ENCODE measurements at places on chromosomes 1 and 21. TPM values are rescaled to one million over a fixed set of nuclear protein-coding genes. Genes with fewer than 3 reads are reported as not detected.

DNA sequence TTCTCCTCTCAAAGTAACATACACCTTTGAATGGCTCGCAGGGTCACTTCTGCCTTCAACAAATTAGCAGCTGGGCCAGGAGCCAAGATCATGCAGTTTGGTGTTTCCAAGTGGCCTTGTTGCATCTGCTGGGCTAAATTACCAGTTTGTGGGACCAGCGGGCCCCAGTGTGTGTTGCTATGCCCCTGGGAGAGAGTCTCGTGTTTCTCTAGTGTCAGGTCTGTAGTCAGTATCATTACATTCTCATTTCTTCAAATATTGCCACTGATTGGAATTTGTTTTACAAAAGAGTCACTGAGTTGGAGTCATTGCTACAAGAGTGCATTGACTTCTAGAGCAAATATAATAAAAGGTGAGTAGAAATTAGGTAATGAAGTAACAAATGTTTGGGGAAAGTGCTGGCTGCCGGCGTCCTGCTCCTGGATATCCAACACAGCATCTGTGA, 35.5 kb downstream of the RHOU start:
- no peak for DNase-seq

GRCh38 chr1:43286115-43286514, 734 bp upstream of the C1orf210 start:
- DNase-seq, result no peak

The HENMT1 gene
- total RNA-seq, result 7.3 TPM

DNA sequence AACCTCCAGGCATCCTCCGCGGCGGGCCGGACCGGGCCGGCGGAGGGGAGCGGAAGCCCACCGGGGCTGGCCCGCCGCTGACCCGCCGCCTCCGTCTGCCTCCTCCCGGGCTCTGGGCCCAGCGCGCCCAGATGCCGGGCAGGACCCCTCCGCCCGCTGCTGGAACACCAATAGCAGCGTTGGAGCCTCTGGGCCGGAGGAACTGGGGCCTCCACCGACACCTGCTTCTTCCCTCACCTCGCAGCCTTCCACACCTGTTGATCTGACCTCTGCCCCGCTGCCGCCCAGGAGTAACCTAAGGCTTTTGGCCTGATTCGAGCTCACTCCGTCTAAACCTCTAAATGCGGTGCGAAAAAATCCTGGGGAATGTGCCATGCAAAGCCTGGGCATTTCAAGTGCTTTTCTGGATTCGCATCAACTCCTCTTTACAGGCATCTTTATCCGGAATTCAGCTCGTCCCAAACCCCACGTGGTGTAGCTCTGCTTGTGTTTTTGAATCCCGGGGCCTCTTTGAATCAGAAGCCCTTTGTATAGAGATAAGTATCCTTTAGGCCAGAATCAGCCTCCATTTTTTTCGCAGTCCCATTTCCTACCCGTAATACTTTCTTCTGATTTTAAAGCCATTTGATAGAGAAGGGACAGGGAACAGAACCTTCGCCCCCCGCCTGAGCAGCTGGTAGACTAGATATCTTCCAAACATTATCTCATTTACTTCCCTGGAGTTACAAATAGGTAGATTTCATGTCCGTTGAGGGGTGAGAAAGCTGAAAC, 680 bp upstream of the CNN3 start:
- DNase-seq, result peak; percentile 46

The OSCP1 gene
- 10.4 TPM for total RNA-seq

- DNase-seq, result no peak
Measured at GRCh38 chr21:35046880-35047229, 2.2 kb downstream of the RUNX1 start.

The ATAD3C gene
- 0.39 TPM for total RNA-seq

- no peak for DNase-seq
Measured at GRCh38 chr1:205304046-205304694, 17.4 kb downstream of the NUAK2 start.

The CLEC20A gene
- total RNA-seq, result not detected

GRCh38 chr1:153572569-153573015, 6.9 kb upstream of the S100A2 start:
- peak; percentile 42 for DNase-seq

The TMPRSS2 gene
- total RNA-seq, result 0.69 TPM

The LCK gene
- total RNA-seq, result 1.2 TPM

DNA sequence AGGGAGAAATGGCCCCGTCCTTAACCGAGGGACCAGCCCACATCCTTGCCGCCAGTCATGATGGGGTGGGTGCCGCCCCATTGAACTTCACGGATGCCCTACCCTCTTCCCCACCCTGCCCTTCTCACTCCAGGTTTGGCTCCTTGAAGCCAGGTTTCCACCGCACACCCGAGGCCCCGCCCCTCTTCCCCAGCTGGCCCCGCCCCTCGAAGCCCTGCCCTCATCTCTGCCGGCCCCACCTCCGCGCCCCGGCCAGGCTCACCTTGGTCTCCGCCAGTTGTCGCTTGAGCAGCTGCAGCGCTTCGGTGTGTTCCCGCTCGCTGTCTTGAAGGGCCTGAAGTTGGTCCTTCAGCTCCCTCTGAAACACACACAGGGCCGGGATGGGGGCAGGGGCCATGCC, 16.6 kb downstream of the TRIM62 start:
- DNase-seq, result no peak

The UBASH3A gene
- total RNA-seq, result 0.20 TPM

GRCh38 chr1:89794406-89794805, 26.4 kb upstream of the LRRC8D start:
- DNase-seq, result no peak

The UBL4B gene
- 0.20 TPM for total RNA-seq

DNA sequence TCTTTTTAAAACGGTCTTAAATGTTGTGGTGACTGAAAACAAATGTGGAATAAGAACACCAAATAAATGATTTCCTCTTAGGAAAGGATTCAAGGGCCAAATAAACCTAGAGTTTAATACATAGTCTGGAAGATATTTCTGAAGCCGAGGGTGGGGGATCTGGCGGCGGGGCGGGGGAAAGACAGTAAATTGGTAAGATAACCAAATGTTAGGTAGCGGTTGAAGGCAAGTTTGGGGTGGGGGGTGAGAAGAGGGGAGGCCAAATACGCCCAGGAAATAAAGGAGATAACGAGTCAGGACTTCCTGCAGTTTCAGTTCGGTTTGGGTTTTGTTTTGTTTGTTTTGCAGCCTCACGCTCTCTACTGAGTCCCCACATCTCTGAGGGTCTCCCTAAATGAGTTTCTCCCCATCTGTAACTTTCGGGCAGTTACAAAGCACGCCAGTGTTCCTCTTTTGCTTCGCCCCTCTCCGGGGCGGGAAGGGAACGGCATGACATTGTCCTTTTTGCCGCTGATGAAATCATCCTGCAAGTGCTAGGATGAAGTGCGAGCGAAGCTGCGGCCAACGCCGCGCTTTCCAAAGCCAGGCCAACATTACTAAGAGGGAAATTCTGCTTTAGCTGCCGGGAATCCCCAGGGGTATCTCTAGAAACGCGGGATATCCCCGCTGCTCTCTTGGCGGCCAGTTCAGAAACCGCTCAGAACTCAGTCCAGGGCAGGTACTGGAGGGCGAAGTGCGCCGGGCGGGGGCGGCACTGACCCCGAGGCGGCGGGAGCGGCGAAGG, 844 bp downstream of the NIBAN1 start:
- DNase-seq, result peak; percentile 37

DNA sequence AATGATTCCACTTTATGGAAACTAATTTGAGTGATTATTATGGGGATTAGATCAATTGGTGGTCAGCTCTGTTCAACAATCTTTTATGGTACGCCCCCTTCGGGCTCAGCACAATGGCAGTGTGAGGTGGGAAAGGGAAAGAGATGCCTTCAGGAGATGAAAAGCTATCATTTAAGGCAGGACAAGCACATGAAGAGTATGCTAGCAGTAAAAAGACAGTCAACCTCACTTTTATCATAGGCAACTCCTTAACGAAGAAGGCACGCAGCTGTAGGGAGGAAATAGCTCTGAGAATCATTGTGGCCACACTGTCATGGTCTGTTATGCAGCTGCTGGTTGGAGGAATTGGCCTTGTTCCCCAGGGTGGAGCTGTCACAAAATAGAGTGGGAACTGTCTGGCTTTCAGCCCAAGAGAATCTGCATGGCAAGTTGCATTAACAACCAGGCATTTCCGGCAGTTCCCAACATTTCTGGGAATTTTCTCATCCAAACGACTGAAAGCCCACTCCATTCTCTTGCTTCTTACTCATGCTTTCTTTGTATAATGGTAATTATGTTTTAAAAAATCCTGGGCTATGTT, 54.4 kb upstream of the BCL10 start:
- peak; percentile 95 for DNase-seq

DNA sequence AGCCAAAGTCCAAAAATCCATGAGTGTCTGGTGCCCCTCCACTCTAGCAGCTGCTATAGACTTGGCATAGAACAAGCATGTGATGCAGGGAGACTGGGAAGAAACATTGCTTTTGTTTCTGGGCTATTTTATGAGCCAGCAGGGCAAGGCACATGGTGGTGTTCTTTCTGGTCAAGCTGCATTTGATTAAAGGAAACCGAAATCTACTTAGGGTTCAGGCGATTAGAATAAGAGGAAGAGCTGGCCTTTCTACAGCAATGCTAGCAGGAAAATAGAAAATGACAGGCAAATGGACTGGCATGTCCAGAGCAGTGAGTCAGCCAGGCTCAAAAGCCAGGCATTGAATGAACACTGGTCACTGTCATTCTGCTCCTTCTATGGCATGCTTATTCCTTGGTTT, 28.5 kb upstream of the ARHGAP29 start:
- DNase-seq, result no peak

The NR1I3 gene
- total RNA-seq, result not detected

The COL11A1 gene
- 24.6 TPM for total RNA-seq

The TFF1 gene
- not detected for total RNA-seq

The B3GALT2 gene
- 3.3 TPM for total RNA-seq

The AMY2A gene
- total RNA-seq, result not detected

GRCh38 chr21:29521872-29522271, 223.2 kb downstream of the BACH1 start:
- no peak for DNase-seq

DNA sequence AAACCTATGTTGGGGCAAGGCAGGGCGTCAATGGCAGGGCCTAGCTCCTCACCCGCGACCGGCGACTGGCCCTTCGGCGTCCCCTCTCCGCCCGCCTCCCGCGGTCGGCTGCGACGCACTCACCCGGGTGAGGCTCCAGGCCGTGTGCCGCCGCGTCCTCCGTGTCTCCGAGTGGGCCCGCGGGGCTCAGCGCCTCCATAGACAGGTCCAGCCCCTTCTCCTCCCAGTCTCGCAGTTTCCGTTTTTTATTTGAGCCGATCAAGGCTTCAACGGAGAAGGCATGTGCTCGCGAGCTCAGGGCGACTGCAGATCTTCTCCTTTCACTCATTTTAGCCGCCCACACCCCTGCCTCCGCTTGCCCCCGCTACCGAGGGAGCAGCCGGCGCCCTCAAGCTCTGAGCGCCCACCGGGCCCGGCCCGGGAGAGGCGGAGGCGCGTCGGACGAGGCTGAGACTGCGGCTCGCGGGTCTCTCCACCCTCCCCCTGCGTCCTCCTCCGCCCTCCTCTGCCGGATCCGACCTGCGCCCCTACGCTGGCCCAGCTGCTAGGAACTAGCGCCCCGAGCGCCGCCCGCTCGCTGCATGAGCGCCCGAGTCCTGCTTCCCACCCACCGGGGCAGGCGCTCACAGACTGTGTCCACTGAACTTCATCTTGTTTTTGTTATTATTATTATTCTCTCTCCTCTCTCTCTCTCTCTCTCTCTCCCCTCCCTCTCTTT, 516 bp downstream of the TBX15 start:
- DNase-seq, result no peak

The CELA3B gene
- not detected for total RNA-seq

GRCh38 chr1:52679048-52679447, 19.1 kb downstream of the COA7 start:
- DNase-seq, result no peak

- DNase-seq, result no peak
Measured at GRCh38 chr21:31772674-31773555, 41.0 kb upstream of the SCAF4 start.

DNA sequence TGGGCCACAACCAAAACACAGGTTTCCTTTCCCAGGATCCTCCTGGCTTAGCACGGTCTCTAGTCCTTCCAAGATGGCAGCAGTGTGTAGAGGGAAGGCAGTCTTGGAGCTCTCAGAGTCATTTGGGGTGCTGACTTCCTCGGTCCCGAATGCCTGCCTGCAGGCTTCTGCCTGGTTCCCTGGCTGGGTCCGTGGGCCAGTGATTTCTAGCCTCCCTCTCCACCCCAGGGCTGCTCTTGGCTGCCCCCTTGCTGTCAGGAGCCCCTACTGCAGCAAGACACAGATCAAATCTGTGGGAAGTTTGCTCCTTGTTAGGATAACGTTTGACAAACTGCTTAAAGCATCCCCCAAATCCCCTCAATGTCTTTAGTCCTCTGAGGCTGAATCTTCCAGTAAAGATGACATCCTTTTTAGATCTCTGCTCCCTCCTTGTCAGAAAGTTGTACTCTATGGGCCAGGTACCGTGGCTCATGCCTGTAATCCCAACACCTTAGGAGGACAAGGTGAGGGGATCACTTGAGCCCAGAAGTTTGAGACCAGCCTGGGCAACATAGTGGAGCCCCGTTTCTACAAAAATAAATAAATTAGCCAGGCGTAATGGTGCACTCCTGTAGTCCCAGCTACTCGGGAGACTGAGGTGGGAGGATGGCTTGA, 272.5 kb downstream of the RRAGC start:
- DNase-seq, result no peak

The OR2L5 gene
- not detected for total RNA-seq

- no peak for DNase-seq
Measured at GRCh38 chr1:70079546-70079945, 125.8 kb downstream of the LRRC40 start.

GRCh38 chr1:87147851-87148250, 180.8 kb upstream of the LMO4 start:
- no peak for DNase-seq

GRCh38 chr1:98709906-98710305, 48.4 kb downstream of the SNX7 start:
- no peak for DNase-seq

GRCh38 chr1:117342397-117342796, 24.9 kb upstream of the MAN1A2 start:
- no peak for DNase-seq

The MAN1C1 gene
- total RNA-seq, result 7.9 TPM

The RNU1-2 gene
- total RNA-seq, result 34,682 TPM

- no peak for DNase-seq
Measured at GRCh38 chr1:100382657-100383056, 30.4 kb downstream of the CDC14A start.

- DNase-seq, result no peak
Measured at GRCh38 chr21:25831300-25831960, 96.7 kb downstream of the GABPA start.

The FAM177B gene
- 0.20 TPM for total RNA-seq

- peak; percentile 72 for DNase-seq
Measured at GRCh38 chr1:11150326-11150725, 38.8 kb upstream of the ANGPTL7 start.

The TBX19 gene
- 1.9 TPM for total RNA-seq

DNA sequence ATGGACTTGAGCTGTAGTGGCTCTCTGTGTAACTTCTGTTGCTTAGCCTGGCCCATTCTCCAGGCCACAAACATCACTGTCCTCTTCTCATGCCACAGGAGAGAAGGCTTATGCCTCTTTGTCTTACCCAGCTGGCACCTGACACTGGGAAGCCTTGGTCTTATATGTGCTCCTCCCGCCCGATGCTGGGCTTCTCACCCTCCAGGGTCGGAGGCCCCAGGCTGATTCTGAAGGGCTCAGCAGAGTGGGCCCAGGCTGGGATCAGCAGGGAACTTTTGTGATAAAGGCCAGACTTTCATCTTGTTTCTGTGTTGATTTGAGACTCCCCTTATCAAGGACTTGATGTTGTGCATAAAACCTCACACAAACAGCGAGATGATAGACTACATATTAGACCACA, 29.8 kb downstream of the TRPM2 start:
- DNase-seq, result no peak

GRCh38 chr21:42623694-42624093, 29.7 kb upstream of the PDE9A start:
- no peak for DNase-seq

The SERTAD4 gene
- 5.7 TPM for total RNA-seq

The TLR5 gene
- total RNA-seq, result 5.5 TPM

Data from skin of body (tissue), 3 donors.